ENCODE measurements at places on chromosomes 3 and 15.

DNA sequence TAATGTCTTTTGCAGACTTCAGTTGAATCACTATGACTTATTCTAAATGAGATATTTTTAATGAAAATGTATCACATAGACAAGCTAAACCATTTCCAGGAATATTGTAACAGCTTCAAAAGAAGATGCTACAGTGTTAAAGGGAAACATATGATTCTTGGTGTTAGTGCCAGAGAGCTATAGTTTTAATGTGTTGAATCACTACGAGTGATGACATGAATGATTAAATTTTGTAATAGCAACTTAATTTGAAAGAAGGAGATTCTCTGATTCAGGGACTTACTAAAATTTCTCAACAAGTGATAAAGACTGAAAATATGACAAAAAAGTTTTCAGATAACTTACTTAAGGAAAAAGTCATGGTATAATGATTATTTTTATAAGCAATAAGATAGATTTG, 267.3 kb upstream of the SLITRK3 start:
- no peak for DNase-seq

- DNase-seq: no peak
Measured at GRCh38 chr3:168024537-168024941, 71.2 kb downstream of the GOLIM4 start.

- no peak for DNase-seq
Measured at GRCh38 chr3:69063636-69064035, 11.5 kb upstream of the TMF1 start.

- DNase-seq: no peak
Measured at GRCh38 chr3:38401246-38401962, 52.3 kb upstream of the ACVR2B start.

GRCh38 chr15:88324741-88325065, 68.2 kb upstream of the NTRK3 start:
- DNase-seq: no peak

GRCh38 chr3:2423143-2423542, 324.5 kb downstream of the CNTN4 start:
- DNase-seq: no peak

GRCh38 chr3:51605938-51606337, 65.1 kb upstream of the TEX264 start:
- DNase-seq: no peak

DNA sequence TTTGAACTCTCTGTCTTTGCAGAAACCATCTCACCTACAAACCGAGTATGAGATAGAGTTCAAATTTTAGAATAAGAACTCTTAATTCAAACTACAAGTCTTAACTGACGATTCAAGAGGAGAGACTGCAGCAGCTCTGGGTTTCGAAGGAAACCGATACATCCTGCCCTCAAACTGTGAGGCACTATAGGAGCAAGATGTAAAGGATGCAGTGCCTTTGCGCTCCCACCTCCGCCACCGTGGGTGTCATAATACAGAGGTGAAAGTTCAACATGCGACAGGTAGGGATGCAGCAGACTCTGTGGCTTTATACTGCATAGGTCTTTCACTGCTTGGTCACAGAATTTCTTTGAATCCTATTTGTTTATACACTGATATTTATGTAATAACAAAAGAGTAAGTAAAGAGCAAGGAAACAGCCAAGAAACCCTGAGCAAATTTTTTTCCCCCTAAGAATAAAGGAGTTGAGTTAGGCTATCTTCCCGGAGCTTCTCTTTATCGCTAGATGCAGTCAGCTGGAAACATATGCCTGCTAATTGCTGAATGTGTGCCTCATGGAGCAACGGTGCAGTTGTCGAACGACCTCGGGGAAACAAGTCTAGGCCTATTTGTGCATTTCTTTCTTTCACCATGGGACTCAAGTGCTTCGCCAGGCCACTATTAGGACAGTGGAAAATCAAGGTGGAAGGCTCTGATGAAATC, 1097.6 kb upstream of the CFAP20DC start:
- no peak for DNase-seq

DNA sequence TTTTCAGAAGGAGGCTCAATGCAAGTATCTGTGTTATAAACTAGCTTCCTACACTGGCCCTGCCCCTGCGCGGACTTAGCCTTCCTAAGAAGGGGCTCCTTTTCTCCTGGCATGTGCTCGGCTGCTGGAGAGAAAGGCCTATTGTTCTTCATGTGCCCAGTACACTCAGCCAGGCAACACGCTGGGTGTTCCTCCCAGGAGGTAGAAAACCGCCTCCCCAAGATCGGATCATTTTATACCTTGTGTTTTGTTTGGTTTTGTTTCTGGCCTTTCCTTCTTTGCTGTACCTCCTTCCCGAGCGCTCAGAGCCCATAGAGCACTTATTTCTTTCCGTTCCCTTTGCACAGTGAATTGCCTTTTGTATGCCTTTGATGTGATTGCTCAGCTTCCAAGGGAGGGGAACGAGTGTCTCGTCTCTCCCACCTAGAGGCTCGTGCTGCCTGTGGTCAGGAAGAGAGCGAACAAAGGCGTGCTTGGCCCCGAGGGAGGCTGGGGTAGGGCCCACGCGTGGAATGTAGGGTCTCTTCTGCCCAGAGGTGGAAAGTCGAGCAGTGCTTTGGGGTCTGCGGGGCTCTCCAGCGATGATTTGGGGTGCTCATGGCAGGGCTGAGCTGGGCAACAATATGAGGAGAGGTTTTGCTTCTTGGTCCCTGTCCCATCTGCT, 30.0 kb downstream of the CCNL1 start:
- DNase-seq: peak; percentile 26

Data from activated CD4-positive, alpha-beta T cell treated with anti-CD3 and anti-CD28 coated beads, Interleukin-2, amount 50 U/mL, for 4 hours (primary cell).